ENCODE measurements at places on chromosomes 1 and 21.

GRCh38 chr1:43968348-43968948 lies 1.4 kb upstream of the DPH2 start:
- DNase-seq, result no peak

DNA sequence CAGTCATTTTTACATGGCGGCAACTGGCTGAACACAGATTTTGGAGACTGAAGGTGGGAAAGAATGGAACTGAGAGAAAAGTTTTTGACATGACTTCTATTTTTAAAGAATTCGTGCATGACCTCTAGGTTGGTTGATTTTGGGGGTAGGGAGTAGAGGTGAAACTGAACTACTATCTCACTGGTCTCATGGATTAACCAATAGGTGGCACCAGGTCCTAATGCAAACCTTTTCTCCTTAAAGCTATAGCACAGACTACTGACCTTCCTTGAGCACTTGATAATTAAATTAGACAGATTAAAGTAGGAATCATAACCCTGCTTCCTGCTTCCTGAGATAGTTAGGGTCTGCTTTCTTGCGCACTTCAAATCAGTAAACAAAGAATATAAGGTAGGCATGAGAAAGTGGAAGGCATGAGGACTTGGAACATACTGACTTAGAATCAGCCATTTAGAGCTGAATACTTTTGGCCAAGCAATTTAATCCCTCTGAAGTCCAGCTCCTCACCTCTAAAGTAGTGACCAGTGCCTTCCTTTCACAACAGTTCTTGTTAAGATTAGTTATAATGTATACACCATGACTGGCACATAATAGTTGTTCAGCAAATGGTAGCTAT lies 206.0 kb downstream of the CENPF start:
- no peak for DNase-seq

- no peak for DNase-seq
Observed at GRCh38 chr1:157085421-157085820, 14.2 kb downstream of the ETV3L start.

- DNase-seq, result no peak
Observed at GRCh38 chr1:227792216-227793078, 23.0 kb upstream of the PRSS38 start.

DNA sequence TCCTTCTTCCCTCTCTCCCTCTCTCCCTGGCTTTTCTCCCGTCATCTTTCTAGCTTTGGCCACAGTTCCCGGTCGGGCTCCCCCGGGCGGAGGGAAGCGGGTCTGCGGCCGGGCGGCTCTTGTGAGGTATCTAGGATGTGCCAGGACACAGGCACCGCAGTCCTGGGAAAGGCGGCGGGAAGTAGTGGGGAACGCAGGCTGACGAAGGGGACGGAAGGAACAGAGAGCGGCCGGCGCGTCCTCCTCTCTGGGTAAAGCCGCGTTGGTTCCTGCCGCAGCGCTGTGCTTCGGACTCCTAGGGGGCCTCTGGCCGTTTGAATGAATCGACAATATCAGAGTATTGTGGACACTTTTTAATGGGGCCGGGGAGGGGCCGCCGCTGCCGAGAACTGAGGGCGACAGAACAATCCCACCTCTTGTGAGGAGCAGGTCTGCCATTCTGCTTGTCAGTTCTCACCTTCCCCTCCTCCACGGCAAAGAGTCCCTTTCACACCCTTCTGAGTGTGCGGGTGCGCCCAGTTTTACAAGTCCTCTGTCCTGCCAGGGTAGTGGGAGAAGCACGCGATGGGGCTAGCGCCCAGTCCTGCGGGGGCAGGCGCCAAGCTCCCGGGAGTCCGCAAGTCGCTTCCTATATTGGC lies 1.2 kb upstream of the LHX9 start:
- no peak for DNase-seq

DNA sequence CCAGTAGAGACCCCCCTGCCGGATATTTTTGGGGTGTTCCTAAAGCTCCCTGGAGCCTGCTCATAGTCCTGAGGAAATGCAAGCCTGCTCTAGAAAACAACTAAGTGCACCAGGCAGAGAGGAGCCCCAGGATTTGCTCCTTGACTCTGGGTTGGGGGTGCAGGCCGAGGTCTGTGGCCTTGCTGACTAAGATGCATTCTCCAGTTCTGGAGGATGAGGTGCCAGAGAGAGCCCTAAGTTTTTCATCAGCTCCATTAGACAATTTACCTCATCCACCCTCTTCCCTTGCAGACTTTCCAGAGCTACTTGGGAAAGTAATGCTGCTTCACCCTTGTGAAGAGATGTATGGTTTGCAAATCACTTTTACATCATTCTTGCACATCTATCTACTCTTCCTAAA lies 9.1 kb downstream of the TUFT1 start:
- DNase-seq, result no peak

DNA sequence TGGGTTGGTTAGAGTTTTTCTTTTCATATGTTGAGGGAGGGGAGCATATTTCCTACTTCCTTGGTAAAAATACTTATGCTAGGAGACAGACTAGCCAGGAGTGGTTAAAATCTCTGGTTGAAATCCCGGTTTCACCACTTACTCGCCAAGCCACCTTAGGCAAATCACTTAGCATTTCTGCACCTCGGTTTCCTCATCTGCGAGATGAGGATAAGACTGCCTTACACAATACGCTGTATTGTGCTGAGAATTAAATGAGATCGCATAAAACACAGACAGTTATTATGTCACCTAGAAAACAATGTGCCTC lies 1.4 kb downstream of the IFFO2 start:
- no peak for DNase-seq

GRCh38 chr21:26844258-26845065 lies 747 bp downstream of the ADAMTS1 start:
- DNase-seq, result no peak
